ENCODE measurements at places on chromosomes 3 and 15.

DNA sequence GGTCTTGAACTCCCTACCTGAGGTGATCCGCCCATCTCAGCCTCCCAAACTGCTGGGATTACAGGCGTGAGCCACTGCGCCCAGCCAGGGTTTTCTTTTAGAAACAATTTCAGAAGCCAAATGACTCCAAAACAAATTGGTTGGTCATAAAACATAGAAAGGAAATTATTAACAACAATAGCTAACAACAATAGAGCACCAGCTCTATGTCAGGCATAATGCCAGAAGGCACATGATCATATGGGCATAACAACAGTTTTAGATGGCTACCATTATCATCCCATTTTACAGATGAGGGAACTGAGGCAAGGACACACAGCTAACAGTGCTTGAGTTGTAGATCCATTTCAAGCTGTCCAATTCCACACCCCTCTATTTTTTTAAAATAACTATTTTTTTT is 22.2 kb upstream of the RAF1 start:
- DNase-seq = no peak

GRCh38 chr3:99647081-99647480 is 8.7 kb downstream of the COL8A1 start:
- DNase-seq = no peak

- DNase-seq = no peak
Observed at GRCh38 chr3:74349015-74349414, 265.4 kb downstream of the CNTN3 start.

DNA sequence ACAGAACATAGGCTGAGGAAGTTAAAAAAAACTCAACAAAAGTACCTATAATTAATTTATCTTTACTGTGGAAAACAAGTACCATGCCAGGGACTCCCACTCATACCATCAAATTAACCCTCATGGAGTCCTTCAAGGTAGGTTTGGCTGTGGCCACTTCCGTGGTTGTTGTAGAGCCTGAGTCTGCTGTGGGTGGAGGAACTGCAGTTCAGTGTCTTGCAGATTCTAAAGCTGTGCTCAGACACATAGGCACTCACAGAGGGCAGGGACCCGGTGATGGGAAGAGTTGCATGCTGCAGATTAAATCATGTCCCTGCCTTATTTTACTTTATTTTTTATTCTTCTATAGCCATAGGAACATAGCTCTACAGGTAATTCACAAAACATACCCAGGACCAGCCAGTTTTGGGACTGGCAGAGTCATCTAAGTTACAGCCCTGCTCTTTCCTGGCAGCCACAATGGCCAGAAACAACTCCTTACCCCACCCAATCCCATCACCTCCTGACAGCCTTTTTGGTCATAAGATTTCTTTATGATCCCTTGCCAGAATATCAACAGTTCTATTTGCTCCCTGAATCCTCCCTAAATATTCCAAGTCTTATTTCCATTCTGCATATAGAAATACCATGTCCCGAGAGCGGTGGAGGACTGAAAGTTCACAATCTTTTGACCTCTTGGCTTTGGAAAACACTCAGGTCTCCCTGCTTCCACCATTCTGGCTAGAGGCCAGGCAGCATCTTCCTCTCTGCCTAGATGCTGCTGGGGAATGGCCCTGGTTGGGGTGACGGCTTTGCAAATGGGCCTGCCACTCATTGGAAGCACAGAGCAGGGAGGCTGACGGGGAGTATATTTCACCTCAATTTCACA is 193.7 kb downstream of the CHST2 start:
- no peak for DNase-seq

GRCh38 chr15:88571852-88572259 is 25.4 kb upstream of the DET1 start:
- DNase-seq = no peak

DNA sequence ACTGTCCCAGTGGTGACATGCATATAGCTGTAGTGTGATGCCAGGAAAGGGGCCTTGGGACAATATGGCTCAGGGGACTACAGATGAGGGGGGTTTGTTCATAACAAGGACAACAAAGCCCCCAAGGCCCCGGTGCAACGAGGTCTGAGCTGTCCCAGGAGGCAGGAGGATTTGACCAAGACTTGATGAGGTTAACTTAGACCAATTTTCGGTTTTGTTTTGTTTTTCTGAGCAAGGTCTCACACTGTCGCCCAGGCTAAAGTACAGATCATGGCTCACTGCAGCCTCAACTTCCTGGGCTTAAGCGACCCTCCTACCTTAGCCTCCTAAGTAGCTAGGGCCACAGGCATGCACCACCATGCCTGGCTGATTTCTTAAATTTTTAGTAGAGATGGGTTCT is 23.8 kb downstream of the EFCAB12 start:
- DNase-seq = no peak

DNA sequence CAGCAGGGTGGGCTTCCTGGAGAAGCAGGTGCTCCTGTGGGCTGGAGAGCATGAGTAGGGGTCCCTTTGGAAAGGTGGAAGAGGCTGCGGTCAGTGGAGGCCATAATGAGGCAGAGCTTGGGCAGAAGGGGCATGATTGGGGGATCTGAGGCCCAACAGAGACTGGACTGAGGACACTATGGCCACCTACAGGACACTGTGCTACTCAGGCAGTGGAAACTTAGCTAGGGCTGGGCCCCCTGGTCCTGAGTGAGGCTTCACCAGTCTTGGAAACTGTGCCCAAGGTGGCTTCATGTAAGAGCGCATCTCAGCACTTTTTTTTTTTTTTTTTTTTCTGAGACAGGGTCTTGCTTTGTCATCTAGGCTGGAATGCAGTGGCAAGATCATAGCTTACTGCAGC is 6.3 kb upstream of the COMMD4 start:
- DNase-seq = no peak

GRCh38 chr15:31399544-31400171 is 73.0 kb downstream of the KLF13 start:
- DNase-seq = no peak

DNA sequence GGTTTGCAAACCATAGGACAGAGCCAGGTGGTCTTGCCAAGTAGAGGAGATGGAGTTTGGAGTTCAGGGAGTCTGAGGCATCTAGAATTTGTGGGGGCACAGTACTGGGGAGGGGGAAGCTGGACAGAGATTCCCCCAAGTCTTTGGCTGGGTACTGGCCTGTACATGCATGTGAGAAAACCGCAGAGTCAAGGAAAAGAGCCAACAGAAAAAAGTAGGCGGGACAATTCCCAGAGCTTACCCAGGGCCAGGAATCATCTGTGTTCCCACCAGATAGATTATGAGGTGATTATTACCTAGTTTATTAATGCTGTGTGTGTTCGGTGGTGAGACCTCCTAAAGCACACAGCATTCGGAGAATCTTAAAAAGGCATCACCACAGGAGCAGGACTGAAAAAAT is 11.3 kb downstream of the LYSMD4 start:
- no peak for DNase-seq

DNA sequence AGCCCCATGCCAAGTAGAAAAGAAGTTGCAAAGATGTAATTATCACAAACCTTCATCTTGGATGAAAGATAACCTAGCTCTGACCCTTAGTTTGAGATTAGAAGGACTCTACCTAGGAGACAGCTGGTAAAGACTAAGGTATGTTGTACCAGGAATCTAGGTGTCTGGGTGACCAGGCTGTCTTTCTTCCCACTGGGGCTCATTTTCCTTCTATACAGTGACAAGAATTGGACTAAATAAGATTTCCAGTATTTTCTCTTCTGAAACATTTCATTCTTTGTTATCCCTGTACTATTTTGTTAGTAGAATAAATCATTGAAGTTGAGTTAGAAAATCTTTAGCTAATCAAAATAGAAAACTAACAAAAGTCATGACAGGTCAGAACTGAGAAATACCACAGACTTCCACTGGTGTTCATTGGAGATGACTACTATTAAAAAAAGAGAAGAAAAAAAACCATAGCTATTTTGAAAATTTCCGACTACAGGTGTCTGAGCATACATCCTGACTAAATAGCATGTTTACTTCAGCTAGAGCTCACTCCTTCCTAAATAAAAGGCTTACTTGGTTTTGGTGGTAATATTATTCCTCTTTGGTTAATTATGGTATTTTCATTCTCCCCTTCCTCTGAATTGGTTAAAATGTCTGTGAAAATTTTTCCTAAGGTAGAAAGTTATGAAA is 10.1 kb downstream of the TGFBR2 start:
- no peak for DNase-seq

DNA sequence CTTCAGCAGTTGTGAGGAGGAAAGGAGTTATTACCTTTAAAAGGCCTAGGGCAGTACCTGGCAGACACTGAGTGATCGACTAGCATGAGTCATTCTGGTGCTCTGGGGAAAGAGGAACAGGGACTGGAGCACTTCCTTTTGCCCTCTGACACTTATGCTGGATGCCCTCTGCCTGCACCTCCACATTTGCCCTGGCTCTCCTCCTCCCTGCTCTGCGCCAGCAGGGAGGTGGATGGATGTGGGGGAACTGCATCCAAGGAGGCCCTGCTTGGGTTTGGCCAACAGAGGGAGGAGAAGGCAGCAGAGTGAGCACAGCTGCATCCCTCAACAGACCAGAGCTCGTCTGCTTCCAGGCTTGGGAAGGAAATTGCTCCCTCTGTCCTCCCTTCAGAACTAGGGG is 75.0 kb downstream of the SEMA5B start:
- DNase-seq = no peak

DNA sequence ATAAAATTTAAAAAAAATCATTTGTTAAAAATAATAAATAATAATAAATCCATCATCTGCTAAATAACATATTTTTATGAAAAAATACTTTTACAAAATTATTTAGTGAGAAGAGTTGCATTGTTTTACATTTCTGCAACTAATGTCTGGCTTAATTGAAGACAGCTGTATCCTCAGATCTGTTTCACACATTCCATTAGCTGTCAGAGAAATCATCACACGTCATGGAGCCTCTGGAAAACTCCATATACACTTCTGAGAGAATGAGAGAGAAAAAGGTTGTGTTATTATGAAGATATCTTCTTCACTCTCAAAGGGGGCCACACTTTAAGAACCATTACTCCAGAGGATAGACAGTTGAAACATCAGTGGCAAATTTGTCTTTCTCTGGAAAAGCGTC is 40.8 kb downstream of the CMSS1 start:
- DNase-seq = no peak

DNA sequence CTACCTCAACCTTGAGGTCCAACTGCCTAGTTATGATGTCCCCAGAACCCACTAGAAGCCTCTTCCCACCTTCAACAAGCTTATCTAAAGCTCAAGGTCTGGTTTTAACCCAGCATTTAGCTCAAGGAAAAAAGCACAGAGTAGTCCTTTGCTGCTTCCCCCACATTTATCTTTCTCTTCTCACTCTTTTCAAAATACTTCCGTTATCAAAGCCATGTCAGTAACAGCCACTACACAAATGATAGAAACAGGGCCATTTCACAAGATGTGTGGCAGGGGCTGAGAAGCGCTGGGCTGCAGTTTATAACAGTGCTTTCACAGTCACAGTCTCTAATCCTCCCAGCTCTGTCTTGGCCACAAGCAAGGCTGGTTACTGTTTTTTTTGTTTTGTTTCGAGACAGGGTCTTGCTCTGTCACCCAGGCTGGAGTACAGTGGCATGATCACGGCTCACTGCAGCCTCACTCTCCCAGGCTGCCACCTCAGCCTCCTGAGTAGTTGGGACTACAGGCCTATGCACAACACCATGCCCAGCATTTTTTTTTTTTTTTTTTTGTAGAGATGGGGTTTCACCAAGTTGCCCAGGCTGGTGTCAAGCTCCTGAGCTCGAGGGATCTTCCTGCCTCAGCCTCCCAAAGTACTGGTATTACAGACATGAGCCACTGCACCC is 218.8 kb downstream of the OSBPL10 start:
- DNase-seq = no peak

DNA sequence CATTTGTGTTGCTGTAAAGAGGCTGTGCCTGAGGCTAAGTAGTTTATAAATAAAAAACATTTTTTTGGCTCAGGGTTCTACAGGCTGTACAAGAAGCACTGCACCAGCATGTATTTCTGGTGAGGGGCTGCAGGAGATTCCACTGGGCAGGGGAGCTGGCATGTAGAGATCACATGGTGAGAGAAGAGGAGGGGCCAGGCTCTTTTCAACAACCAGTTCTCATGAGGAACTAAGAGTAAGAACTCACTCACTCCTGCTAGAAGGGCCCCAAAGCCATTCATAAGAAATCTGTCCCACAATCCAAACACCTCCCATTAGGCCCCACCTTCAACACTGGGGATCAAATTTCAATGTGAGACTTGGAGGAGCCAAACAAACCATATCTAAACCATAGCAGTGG is 214.9 kb upstream of the LMCD1 start:
- DNase-seq = no peak

DNA sequence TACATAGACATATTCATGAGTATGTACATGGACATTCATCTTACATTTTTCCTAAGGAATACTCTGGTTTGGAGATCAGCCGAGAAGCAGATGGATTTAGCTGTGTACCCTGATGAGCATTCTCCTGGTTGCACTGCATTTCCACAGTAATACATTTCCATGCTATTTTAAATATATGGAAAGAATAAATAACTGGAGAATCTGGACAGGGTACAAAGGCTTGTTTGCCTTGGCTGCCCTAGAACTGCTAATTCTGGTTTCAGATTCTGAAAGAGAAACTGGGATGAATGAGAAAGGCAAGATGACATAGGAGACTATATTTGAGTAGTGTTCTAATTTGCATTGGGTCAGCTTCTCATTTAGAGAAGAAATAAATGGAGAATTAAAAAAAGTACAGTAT is 190.8 kb upstream of the FAM3D start:
- DNase-seq = no peak

GRCh38 chr3:37630441-37630840 is 231.2 kb upstream of the CTDSPL start:
- DNase-seq = no peak
